ENCODE measurements at places on chromosomes 6 and 20. TPM values are rescaled to one million over a fixed set of nuclear protein-coding genes. Genes with fewer than 3 reads are reported as not detected.

DNA sequence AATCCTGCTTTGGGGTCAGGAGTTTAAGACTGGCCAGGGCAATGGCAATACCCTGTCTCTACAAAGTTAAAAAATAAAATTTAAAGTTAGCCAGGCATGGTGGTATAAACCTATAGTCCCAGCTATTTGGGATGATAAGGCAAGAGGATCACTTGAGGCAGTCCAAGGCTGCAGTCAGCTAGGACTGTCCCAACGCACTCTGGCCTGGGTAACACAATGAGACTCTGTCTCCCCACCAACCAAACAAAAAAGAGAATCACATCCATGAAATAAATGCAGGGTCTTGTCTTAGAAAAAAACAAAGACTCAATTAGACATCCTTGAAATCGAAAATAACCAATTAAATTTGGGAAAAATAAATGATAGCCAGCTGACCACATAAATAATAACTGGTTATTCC, 88.9 kb downstream of the PHIP start:
- no peak for DNase-seq

DNA sequence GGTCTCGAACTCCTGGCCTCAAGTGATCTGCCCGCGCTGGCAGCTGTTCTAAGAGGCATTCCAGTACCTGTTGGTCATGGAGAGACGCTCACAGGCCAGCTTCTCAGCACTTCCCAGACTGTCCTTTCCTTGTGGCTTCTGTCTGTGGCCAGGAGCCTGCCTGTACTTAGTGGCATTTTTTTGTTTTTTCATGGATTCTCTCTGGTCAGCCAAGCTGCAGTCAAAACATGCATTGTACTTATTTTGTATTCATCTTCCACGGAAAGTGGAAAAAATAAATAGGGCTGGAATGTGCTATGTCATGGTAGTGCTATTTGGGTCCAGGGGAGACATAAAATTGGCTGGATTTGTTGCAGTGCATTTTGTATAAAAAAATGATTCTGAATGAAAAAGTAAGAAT, 29.1 kb downstream of the ZDHHC14 start:
- DNase-seq = peak; percentile 13

GRCh38 chr20:58117944-58118343, 110.5 kb downstream of the ANKRD60 start:
- DNase-seq = no peak

- DNase-seq = no peak
These were observed 268.3 kb upstream of the FAM83B start for GRCh38 chr6:54578261-54578660.

GRCh38 chr6:51885957-51886356, 201.5 kb downstream of the PKHD1 start:
- DNase-seq = no peak

GRCh38 chr6:111772381-111772780, 100.9 kb downstream of the FYN start:
- no peak for DNase-seq

DNA sequence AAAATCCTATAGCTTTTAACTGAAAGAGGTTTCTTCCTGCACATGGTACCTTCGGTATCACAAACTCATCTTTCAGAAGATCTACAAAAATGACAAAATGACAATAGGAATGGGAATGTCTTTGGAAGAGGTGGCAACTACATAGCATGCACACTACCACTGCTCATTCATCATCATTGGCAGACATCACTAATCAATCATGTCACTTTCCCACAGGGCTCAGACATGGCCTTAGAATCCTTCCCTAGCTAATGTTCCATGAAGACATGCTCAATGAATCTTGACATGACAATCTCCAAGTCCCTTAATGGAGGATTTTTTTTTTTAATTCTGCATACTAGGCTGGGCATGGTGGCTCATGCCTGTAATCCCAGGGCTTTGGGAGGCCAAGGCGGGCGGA, 3.2 kb upstream of the PGC start:
- no peak for DNase-seq

DNA sequence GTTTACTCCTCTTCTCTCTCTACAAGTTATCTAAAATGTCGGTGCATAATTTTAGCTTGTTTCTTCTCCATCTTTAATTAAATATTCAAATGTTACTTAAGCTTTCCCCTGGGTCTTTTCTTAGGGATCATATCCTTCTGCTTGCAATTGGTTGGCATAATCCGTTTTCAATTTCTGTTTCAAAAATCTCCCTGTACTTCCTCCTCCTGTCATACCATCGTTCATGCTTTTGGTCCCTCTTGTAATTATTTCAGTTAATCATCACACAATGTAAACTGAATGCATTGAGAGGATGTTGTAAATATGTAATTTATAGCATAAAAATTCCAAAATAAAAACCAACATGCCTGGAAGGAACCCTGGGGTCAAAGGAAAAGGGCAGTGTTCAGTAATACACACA, 189.2 kb upstream of the RAB32 start:
- no peak for DNase-seq

DNA sequence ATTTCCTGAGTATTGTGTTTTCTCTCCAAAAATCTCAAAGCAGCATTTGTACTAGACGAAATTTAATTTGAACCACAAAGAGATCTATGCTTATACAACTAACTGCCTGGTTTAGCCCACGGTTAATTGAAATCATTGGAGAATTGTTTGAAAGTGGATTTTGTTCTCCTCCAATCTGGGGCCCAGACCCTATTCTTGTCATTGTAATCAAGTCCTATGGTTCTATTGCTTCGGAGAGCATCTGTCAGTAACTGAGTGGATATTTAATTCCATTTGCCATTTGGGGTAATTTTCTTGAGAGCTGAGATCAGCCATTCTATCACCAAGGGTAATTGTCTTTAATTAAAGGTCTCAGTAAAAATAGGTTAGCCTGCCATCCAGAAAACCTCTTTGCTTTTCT, 117.0 kb upstream of the KCNG1 start:
- no peak for DNase-seq

DNA sequence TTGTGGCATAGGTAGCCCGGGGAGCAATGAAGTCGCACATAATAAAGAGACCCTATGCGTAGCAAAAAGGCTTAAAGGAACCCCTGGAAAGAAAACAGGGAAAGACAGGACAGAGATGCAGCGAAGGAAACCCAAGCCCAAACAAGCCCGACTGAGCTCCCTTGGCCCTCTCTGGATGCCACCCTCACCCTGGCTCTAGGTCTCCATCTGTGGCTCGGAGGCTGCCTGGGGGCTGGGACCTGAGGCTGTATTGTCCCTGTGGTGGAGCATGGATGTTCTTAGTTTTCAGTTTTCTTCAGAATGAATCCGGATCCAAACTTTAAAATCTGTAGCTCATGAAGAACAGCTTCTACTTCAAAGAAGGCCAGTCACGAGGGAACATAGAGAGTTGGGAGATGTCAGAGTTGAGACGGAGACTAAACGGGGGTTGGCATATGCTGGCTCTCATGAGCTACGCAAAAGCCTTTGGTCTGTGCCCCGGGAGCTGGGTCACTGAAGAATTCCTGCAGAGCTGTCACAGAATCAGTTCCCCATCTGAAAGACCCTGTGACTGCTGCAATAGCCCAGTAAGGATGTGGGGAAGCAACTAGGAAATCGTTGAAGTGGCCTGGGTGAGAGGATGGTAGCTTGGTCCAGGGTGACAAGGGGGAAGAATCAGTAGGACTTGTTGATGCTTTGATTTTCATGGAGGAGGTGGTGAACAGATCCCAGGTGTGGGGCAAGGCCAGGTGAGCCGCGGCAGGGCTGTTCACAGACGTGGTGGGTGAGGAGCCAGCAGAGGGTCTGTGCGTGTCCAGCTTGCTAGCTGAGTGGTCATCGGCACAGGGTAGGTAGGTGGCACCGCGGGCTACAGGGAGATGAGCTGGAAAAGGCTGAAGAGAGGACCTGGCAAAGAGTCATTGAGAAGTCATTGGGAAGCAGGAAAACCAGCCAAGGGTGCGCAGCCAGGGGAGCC, 35.2 kb downstream of the SYNDIG1 start:
- DNase-seq = no peak

GRCh38 chr6:28657769-28658465, 132.2 kb downstream of the GPX5 start:
- DNase-seq = peak; percentile 69

GRCh38 chr20:53750827-53751619, 157.4 kb upstream of the ZNF217 start:
- DNase-seq = peak; percentile 91

The ZNF334 gene
- 1.4 TPM for total RNA-seq

The PPP1R14C gene
- total RNA-seq = not detected

The SOX18 gene
- not detected for total RNA-seq

The CDK19 gene
- 7.5 TPM for total RNA-seq

The MYL9 gene
- 97.5 TPM for total RNA-seq

The SMOC2 gene
- not detected for total RNA-seq

The POM121L2 gene
- total RNA-seq = not detected

The DEK gene
- 33.5 TPM for total RNA-seq

The GRM4 gene
- not detected for total RNA-seq

Data from IMR-90 (cell line).